Right kidney (tissue), 9 donors: ENCODE measurements at places on chromosomes 13 and 19.

- no peak for DNase-seq
Measured at GRCh38 chr13:47858042-47859025, 142.7 kb downstream of the SUCLA2 start.

GRCh38 chr13:41767801-41768200 is 193.1 kb downstream of the VWA8 start:
- DNase-seq: no peak

DNA sequence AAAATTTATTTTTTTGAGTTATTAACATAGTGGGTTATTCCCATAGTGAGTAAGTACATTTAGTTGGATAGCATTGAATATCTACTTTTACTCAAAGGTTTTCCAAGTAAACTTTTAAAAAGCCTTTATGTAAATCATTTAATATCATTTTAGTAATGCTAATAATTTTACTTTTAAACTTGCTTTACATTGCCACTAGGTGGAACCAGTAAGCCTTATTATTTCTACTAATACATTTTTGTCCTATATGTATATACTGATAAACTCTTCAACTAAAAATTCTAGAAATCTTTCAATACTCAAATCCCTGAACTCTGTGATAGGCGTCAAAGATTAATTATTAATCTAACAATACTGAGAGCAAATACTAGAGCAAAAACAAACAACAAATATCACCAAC is 1709.2 kb upstream of the PCDH20 start:
- DNase-seq: no peak

- DNase-seq: no peak
Measured at GRCh38 chr19:3380829-3381228, 14.4 kb downstream of the NFIC start.

DNA sequence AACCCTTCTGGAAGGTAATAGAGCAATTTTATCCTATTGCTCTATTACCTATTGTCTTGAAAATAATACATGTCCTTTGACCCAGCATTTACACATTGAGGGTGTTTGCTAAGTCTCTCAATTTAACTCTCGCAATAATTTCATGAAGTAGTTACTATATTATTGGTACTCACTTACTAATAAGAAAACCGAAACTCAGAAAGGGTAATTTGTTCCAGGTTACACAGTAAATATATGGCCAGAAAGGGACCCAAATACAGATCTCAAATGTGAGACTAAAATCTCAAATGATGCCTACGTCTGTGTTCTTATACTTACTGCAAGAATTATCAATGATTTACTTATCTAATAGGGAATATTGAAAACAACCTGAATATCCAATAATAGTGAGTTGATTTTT is 29.7 kb upstream of the FAM216B start:
- DNase-seq: no peak

GRCh38 chr13:111296417-111296816 is 24.0 kb upstream of the TEX29 start:
- no peak for DNase-seq

- no peak for DNase-seq
Measured at GRCh38 chr19:4067396-4068046, 822 bp upstream of the ZBTB7A start.
